CD4-positive, alpha-beta T cell treated with Interleukin-2 at 100 ng/mL for 4 hours (primary cell): ENCODE measurements at places on chromosomes 3 and 15.

DNA sequence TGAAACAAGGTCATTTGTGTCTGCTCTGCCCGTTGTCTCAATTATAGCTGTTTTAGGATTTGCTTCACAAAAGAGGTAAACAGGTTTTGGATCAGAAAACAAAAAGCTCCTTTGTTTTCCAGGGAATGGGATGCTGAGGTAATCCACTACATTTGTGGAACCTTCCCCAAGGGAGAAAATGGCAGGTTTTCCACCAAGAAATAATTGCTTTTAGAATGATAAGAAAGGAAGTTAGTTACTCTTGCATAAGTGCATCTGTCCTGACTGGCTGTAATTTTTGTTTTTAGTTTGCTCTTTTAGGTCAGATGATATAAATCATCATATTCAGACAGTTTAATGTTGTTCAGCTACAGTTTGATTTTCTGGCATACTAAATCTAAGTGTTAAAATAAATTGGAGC lies 198.5 kb upstream of the COL8A1 start:
- no peak for DNase-seq

DNA sequence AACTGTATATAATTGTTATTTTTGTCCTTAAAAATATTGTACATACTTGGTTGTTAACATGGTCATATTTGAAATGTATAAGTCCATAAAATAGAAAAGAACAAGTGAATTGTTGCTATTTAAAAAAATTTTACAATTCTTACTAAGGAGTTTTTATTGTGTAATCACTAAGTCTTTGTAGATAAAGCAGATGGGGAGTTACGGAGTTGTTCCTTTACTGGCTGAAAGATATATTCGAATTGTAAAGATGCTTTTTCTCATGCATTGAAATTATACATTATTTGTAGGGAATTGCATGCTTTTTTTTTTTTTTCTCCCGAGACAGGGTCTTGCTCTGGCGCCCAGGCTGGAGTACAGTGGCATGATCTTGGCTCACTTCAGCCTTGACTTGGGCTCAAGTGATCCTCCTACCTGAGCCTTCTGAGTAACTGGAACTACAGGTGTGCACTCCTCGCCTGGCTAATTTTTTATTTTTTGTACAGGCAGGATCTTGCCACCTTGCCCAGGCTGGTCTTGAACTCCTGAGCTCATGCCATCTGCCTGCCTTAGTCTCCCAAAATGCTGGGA lies 10.7 kb downstream of the NFKBIZ start:
- no peak for DNase-seq

DNA sequence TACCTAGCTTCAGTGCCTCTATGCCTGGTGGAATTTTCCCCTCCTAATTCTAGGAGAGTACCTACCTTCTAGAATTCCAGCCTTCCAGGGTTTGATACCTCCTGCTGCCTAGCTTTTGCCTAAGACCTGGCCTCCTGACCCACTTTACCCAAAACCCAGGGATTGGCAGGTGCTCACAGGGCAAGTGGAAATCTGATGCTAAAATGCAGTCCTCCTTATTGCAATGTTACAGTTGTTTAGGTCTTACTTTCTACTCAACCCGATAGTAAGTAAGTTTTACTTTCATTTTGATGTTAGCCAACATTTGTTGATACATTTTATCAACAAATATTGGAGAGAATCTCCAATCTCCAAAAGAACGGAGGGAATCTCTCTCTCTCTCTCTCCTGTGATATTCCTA lies 275.9 kb downstream of the DOCK3 start:
- DNase-seq, result no peak

GRCh38 chr15:70575231-70576226 lies 187.8 kb downstream of the UACA start:
- no peak for DNase-seq

DNA sequence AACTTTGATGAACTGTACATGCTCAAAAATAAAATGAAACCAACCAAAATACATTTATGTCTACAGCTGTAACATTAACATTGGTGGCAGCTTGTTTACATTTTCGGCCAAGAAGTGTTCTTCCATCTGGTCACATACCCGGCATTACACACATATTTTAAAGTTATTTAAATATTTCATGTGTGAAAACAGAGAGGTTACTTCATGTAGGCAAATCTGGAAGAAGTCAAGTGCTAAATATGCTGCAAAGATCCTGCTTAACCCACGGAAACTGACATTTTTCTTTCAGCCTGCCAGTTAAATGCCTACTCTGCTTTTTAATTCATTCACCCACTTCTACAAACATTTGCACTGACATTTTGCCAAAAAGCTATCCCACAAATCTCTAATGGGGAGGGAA lies 69.7 kb downstream of the MB21D2 start:
- DNase-seq, result no peak

GRCh38 chr15:60004009-60004845 lies at the start of gene FOXB1:
FOXB1 (plus strand) TSS chr15:60004311; CDS start chr15:60004964, 653 bp downstream.
- no peak for DNase-seq

DNA sequence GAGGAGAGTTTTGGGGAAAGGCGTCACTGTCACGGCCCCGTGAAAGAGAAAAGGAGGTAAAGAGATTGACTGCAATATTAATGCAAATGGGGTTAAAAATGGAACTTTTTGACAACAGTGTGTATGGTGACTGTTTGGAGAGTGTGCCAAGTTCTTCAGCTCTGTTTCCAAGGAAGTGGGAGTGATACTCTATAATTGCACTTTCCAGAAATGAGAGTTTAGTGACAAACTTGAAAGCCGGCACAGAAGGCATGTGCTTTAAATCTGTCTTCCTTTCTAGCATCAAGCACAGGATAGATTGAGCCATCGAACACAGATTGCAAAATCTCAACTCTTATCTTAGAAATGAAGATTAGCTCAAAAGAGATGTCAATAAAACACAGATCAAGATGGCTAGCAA lies 51.9 kb upstream of the SNRPA1 start:
- no peak for DNase-seq

DNA sequence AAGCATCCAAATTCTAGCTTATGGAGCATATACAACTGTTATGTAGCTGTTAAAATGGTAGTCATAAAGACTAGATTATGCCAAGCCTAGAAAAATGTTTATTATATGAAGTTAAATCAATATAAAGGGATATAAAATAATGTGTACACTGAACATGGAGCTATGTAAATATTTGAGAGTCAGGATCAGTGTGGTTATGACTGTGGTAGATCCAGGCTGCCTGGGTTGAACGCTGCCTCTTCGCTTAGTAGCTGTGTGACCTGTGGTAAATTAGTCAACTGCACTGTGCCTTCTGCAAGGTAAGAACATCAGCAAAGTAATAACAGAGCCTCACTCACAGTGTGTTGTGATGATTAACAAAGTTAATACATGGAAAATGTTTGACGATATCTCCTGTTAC lies 212.2 kb downstream of the RBMS3 start:
- DNase-seq, result no peak

GRCh38 chr3:5429517-5429890 lies 242.0 kb downstream of the EDEM1 start:
- no peak for DNase-seq

- no peak for DNase-seq
Measured at GRCh38 chr3:27507515-27508266, 23.5 kb upstream of the SLC4A7 start.

DNA sequence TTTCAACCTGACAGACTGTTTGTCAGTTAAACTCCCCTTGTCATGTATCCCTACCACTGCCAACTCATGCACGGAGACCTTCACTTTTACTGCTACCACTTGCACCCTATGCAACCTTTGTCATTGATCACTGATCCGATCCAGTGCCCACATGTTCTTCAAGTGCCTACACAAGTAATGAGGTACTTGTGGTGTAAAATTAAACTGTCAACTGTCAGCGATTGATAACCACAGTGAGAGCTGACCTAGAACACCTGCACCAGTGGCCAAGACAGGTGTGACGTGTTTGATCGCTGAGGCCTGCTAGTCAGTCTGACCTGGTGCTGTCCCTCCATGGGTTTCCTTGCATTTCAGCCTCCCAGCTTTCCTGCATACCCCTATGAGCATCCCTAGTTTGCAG lies 55.6 kb downstream of the MECOM start:
- no peak for DNase-seq

- no peak for DNase-seq
Measured at GRCh38 chr3:78204977-78205376, 1165.1 kb downstream of the ROBO2 start.

DNA sequence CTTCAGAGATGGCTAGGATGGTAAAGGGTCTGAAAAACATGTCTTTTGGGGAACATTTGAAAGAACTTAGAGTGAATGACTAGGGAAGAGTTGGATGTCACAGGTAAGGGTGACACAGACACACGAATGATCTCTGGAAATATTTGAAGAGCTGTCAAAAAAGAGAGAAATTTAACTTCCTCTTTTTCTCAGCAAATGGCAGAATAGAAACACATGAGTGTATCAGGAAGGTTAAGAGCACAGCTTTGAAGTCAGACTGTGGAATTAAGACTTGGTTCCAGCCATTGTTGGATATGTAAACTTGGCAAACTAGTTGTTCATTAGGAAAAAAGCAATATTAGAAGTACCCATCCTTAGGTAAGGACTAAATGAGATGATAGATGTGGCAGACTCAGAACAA lies 117.7 kb downstream of the IMPG2 start:
- DNase-seq, result no peak

DNA sequence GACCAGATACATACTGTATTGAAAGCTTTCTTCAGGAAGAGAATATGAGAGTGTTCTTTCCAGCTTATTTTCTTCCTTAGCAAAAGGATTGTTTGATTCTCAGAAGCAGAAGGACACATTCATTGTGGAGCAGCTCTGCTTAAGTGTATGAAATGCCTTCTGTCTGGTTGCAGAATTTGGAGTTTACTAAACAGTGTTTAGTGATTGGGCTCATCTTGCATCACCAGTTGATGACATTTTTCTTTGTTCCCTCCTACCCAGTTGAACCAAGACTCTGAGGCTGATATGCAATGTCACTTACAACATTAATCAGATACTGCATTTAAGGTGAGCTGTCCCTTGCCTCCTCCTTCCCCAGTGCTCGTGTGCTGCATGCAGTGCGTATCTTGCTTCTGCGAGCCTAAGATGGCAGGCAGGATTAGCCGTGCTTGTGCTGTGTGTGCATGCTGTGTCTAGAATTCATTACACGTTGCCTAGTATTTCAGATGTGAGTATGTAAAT lies 18.4 kb downstream of the ZBTB38 start:
- peak; percentile 34 for DNase-seq

DNA sequence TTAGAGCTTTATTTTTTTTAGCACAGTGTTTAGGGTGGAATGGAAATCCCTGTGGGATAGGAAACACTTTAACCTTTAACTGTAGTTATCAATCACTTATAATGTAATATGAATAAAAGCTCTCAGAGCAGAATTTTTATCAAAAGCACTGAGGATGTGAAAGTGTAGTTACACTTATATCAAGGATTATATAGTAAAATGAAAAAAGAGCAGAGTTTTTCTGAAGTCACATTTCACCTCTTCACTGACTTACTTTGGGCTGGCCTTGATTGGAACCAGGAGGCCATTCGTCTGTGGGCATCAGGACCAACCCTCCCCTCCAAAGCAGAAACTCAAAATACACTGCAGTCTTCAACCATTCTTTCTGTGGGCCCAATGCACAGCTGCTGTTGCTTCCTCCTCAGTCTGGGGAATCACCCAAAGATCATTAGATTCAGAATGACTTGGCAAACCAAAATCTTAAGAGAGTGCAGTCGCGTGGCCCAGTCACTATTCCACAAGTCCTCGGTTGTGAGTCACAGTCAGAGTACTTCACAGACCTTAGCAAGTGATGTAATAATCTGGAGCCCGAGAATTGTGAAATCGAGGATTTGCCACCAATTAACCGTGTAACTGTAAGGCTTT lies 132.6 kb upstream of the COL8A1 start:
- DNase-seq, result no peak

DNA sequence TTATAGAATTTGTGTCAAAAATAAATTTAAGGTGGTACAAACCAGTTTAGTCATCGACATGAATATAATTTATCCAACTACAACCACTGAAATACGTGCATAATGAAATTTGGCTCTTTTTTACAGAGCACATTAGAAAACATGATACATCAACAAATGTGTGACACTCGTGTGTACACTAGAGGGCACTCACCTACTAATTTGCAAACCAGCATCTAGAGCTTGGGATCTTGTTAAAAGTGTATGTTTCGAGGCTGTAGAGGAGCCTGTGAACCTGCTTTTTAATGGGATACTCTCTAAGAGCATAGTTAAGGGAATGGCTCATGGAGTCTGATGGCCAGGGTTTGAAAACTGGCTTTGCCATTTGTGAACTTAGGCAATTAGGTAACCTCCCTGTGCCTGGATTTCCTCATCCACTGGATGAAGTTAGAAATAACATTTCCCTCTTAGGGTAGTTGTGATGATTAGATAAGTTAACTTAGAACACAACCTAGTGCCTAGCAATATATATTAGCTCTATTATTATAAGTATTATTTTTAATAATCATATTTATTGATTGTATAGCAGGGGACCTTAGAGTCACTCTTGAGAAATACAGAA lies 8.8 kb upstream of the CPOX start:
- DNase-seq, result peak; percentile 44

DNA sequence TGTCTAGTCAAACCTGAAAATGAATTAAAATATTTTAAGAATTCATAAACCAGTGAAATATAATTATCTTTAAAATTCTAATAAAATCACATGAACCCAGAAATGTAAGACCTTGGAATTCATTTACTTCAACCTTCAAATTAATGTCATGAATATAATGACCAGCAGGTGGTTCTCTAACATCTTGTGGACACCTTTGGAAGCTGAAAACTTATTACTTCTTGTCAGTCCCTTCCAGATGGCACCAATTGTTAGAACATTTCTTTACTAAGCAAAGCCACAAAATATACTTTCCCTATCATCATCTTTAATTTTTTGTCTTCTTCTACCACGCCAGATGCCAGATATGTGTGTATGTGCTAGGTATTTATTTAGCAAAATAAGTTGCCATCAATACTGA lies 240.0 kb downstream of the MBNL1 start:
- no peak for DNase-seq

- no peak for DNase-seq
Measured at GRCh38 chr3:71339049-71339448, 244.5 kb downstream of the FOXP1 start.

DNA sequence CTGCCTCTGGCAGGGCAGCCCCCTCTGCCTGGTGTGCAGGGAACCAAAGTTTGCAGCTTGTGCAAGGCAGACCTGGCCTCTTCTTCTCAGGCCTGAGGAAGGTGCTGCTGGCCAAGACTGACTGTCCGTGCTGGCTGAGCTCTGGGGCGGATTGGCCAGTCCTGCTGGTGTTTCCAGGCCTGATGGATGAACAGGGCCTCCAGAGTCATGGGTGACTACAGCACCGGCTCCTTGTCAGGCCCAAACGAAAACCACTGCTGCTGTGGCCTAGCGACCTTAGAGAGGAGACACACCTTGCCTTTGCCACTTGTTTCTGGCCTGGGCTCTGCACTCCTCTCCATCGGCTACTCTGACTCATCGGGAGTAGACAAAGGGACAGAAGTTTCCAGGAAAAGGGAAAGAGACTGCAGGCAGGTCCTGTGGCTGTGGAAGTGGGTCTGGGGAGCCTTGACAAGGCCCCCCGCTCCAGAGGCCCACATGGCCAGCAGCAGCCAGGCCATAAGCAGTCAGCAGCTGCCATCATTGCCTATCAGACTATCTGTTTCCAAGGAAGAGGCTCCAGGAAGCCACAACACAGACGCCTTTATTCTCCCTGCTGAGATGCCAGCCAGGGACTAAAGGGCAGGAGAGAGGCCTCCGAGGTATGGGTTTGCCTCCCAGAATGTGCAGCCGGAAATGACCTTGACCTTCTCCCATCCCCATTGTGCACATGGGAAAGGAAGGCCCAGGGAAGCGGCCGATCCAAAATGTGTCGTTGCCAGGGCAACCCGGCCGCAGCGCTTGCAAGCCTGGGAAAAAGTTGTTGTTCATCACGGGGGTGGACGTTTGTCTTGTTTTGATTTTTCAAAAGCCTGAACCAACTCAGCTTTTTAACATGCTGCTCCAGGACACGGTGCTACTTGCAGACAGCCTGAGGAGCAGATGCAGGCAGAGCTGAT lies 160.5 kb downstream of the CHSY1 start:
- no peak for DNase-seq
